ENCODE measurements at places on chromosomes 3 and 15.
A peak's percentile ranks its signal among the peaks of the same experiment; 100 is the strongest.

DNA sequence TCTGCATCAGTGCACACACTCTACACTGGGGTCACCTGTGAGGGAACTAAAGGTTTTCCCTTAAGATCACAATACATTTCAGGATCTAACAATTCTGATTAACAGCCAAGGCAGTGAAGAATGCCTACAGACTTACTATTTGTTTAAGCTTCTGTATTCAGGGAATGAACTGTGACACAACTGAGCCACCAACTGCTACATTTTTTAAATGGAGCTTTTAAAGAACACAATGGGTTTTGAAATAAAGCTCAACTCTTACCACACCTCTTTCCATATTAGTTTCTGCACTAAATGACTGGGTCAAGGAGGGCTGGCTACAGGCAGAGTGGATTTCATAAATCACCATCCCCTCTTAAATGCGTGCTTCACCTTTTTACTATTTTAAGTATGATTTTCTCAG lies 100.2 kb downstream of the TMCC1 start:
- no peak for DNase-seq

- DNase-seq = peak; percentile 16
Measured at GRCh38 chr15:80743189-80743833, 35.9 kb upstream of the CEMIP start.

DNA sequence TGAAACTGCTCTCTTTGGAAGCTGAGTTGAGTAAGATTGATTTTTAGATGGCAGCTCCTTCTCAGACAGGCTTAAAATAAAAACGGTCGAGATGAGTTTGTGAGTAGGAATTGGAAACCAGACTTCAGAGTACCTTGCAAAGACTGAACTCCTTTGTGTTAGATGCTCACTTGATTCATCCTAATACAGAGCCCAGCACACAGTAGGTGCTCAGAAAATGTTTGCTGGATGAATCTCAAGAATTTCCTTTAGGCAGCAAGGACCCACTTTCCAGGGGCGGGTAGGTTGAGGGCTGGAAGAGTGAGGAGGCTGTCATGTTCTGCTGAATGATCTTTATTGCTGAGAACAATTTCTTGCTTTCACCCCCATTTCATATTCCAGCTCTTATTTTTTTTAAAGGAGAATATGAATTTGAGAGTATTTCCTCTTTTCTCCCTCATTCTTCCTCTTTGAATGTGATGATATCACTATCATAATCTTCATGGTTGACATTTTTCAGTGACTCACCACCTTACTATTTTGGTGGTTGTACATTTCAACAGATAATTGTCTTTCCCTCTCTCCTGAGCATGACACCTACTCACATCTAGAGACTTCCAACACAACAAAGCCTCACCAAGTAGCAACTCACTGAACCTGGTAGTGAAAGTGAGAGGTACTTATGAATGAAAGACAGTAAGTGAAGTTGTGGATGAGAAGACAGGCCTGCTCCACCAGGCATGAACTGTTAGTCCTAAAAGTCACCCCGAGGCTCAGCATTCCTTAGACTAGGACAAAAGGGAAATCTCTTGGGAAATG lies 113.3 kb downstream of the PDCD6IP start:
- DNase-seq = no peak

GRCh38 chr15:81095690-81096365 lies 38.2 kb upstream of the CFAP161 start:
- DNase-seq = no peak

DNA sequence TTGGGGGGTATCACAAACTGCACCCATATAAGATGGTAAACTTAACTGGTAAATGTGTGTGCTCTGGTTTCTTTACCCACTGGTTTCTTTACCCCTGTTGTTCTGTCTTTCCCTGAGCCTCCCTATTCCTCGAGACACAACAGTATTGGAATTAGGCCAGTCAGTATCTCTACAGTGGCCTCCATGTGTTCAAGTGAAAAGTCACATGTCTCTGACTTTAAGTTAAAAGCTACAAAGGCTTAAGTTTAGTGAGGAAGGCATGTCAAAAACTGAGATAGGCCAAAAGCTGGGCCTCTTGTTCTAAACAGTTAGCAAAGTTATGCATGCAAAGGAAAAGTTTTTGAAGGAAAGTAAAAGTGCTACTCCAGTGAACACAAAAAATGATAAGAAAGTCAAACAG lies 513.3 kb downstream of the ROBO2 start:
- DNase-seq = no peak

- DNase-seq = no peak
Measured at GRCh38 chr15:64776402-64776786, 1.0 kb upstream of the RBPMS2 start.

- no peak for DNase-seq
Measured at GRCh38 chr15:54808321-54808720, 388.4 kb downstream of the RSL24D1 start.

GRCh38 chr3:100438623-100438974 lies 37.3 kb downstream of the LNP1 start:
- DNase-seq = no peak

DNA sequence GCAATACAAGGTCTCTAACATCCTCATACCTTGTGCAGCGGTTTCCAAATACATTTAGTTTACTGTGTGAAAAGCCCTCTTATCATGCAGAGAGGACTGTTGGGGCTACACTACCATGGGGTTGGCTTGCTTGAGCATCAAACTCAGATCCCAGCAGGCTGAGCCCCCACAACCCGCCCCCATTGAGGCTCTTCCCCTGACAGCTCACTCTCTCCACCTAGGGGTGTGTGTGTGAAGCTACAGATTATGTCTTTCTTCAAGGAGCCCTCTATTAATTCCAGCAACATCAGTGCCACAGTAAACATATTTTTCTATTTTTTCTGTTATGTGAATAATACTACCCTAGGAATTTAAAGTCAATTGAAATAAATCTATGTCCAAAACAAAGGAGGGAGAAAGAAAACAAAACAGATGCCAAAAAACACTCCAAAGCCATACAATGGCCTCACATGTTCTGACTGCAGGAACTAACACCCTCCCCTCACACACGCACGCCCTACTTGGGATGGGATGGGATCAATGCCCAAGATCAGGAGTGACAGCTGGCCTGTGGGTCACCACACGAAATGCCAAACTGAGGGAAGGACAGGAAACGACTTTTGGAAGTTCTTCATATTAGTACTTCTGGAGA lies 14.7 kb downstream of the TM4SF4 start:
- no peak for DNase-seq

GRCh38 chr3:151227266-151227806 lies 24.3 kb upstream of the GPR171 start:
- DNase-seq = no peak

- DNase-seq = no peak
Measured at GRCh38 chr15:70503798-70504298, 259.5 kb downstream of the UACA start.

DNA sequence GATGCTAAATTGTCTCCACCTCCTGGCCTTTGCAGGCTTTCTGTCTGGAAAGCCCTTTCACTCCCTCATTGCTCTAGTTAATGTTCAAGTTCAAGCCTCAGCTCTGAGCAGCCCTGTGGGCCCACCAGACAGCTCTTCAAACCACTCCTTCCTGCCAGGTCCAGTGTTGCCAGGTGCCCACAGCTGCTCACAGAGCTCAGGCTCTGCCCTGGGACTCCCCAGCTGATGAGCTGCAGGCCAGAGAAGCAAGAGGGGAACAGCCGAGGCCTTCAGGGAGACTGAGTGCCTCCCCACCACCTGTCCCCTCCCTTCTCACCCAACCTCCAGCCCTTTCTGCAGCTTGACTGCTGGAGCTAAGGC lies 1.3 kb upstream of the ZBTB47 start:
- DNase-seq = no peak

- DNase-seq = no peak
Measured at GRCh38 chr15:42929306-42929848, 8.8 kb upstream of the TTBK2 start.

GRCh38 chr3:193330555-193331204 lies 47.9 kb downstream of the ATP13A5 start:
- no peak for DNase-seq

DNA sequence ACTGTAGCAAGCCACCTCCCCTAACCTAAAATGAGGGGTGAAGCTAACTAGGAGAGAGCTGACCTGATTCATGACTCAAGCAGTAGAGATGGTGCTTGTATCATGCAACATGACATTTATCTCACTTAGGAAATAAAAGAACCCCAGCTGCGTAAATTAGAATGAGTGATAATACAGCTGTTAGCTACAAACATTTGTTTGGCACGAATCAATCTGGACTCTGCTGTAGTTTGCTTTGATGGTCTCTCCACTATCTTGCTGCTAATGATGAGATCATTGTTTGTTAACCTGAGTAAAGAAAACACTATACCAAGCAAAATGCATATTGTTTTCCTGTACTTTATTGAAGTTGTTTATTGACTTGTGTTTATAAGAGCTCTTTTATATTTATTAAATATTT lies 92.6 kb downstream of the ALDH1A2 start:
- DNase-seq = no peak

- no peak for DNase-seq
Measured at GRCh38 chr3:59418836-59419235, 369.0 kb upstream of the CFAP20DC start.

DNA sequence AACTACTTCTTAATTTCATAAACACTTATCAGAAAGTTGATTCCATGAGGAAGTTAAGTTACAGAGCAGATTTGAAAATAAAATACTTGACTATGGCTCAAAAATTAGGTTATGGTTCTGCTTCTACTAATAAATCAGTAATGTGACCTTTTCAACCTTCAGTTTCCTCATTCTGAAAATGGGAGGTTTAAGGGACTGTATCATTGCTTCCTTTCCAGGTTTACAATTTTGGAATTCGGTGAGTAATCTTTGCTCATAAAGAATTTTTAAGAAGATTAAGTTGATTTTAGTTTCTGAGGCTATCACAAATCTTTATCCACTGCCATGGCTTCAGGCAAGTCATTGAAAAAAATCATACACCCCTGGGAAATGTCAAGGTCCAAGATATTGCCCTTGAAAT lies 1061.2 kb downstream of the DIPK2A start:
- no peak for DNase-seq

GRCh38 chr3:12194669-12195161 lies 36.0 kb upstream of the TIMP4 start:
- peak; percentile 58 for DNase-seq

DNA sequence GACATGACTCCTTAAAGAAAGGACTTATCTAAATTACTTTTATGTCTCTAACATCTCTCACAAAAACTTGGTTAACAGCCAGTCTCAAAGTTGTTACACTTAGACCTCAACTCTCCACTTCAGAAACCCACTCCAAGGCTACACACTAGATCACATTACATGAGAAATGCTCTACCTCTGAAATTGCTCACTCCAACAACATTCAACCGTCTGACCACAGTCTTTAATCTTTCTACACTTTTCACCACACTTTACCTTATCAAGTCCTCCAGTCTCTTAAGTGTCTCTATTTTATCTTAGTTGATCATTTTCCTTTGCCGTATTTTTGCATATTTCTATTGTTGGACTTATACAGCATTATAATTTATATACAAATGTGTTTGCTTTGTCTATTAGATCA lies 5.8 kb downstream of the SLC12A6 start:
- DNase-seq = no peak

GRCh38 chr3:73516631-73517030 lies 108.1 kb downstream of the PDZRN3 start:
- no peak for DNase-seq

DNA sequence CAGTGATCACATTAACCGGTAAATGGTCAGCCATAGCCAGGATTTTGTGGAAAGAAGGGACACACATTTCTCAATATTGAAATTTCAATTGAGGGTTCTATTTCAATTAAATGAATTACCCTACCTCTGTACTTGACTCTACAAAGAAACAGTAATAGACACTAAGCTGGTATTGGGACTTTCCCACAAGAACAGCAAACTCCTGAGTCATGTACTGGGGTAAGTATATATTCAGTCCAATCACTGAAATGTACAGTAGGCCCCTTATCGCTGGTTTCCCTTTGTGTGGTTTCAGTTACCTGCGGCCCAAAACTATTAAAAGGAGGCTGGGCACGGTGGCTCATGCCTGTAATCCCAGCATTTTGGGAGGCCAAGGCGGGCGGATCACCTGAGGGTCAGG lies 17.6 kb downstream of the ASB14 start:
- DNase-seq = no peak

DNA sequence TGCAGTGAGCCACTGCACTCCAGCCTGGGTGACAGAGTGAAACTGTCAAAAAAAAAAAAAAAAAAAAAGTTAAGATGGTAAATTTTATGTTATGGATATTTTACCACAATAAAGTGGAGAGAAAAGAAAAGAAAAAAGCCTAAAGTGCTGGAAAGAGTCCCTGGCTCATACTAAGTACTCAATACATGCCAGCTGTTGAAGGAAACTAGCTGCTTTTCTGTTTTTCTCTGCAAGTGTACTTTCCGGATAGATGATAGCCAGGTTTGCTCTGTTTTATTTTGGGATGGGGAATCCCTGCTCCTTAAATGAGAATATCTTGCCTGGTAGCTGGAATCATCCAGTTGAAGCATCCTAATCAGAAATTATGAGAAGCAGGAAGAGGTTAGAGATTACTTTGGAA lies 10.9 kb downstream of the EID1 start:
- DNase-seq = no peak

DNA sequence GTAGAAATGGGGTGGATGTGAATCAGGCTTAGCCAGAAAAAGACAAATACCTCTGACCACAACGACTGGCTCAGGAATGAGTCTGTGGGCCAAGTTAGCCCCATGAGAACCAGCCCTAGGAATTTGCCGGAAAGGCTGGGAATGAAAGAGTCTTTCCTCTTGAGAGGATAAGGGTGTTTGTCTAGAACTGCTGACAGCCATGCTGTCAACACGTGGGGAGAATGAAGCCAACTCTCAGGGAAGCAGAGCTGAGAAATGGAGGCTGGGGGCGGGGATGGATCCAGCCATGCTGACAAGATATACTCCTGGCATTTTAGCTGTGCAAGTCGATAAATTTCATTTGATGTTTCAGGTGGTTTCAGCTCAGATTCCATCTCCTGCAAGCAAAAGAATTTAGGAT lies 10.6 kb upstream of the SLC6A1 start:
- DNase-seq = no peak

GRCh38 chr3:195187609-195188425 lies 83.1 kb downstream of the XXYLT1 start:
- no peak for DNase-seq

GRCh38 chr3:143811602-143812001 lies 36.7 kb downstream of the SLC9A9 start:
- no peak for DNase-seq

DNA sequence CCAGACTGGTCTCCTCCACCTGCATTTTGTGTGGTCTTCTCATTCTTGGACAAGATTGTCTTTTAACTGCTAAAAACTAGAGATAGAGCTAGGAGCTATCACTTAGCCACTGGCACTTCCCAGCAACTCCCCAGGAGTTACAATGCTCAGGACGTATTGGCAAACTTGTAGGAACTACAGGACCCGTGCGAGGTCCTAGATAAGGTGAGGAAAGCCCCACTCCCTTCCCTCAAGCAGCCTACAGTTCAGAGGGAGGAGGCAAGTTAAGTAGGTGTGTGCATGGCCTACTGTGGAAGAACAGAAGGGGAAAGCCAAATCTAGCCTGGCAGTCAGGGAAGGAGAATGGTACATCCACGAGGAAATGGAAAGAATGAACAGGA lies 504.7 kb upstream of the PROK2 start:
- no peak for DNase-seq

All from vagina (tissue), 2 donors.